ENCODE measurements at places on chromosomes 3 and 15.

- no peak for DNase-seq
These were observed 65.6 kb upstream of the POLG start for GRCh38 chr15:89400116-89400781.

GRCh38 chr3:138497851-138498250, 63.4 kb downstream of the ESYT3 start:
- no peak for DNase-seq

DNA sequence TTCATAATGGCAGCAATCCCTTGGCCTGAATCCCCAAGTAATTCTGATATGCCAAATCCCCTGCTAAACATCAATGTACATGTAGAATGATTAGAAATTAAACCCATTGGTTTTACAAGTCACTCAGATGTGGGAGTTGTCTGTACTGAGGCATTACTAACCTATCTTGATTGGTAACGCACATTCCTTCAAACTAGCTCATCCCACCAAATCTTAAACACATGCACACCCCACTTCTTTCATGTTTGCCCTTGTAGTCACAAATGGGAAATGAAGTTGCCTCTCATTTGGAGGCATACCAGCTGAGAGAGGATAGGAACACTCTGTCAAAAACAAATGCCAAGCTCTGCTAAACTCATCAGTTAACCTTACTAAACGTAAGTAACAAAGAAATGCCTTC, 29.1 kb upstream of the MAN2C1 start:
- DNase-seq, result no peak

- DNase-seq, result no peak
These were observed 57.8 kb downstream of the MEGF11 start for GRCh38 chr15:66195621-66196230.

- DNase-seq, result no peak
These were observed 20.9 kb downstream of the RAD54L2 start for GRCh38 chr3:51559411-51559888.

GRCh38 chr15:77613814-77614213, 18.9 kb downstream of the LINGO1 start:
- no peak for DNase-seq

DNA sequence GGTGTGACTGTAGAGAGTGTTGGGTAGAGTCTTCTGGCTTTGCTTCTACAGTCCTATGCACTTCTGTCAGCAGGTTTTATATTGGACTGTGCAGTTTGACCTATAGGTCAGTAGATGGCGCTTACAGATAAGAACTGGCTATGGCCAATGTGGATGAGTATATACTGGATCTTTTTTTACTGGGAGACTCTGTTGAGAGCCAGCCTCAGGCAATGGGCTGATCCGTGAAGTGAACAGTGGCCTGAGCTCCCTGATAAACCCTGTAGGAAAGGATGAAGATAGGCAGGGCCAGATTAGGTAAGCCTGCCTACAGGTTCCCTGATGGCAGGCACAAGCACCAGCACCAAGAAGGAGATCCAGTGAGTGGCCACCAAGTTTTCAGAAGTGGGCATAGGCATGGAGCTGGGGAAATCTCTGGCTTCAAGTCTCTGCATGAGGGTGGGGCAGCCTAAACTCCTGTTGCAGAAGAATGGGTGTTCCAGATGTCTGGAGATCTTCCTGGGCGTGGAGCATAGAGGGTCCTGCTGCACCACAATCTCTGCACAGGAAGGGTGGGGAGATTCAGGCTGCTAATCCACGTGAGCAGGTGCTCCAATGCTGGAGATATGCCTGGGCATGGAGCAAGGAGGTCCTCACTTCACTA, 326.0 kb upstream of the SGO1 start:
- no peak for DNase-seq

GRCh38 chr15:46410705-46411104, 775.9 kb downstream of the SQOR start:
- no peak for DNase-seq

DNA sequence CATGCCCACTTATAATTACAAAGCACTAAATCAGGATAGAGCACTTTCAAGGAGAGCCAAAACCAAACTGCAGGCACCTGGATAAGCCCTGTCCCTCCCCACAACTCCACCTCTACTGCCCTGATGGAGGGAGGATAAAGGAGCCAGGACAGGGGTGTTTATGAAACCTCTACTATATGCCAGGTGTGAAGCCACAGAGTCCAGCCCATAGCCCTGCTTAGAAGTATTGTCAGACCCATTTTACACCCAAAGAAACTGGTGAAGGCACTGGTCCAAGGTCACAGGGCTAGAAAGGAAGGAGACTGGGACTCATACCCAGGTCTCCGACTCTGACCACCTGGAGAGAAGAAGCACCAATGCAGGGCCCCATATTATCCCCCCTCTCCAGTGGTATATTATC, 48.7 kb downstream of the SH3BP5 start:
- DNase-seq, result no peak

- DNase-seq, result no peak
These were observed 39.8 kb downstream of the PRICKLE2 start for GRCh38 chr3:64185436-64185835.
